Mesendoderm (in vitro differentiated cells): ENCODE measurements at places on chromosomes 11 and 22.

DNA sequence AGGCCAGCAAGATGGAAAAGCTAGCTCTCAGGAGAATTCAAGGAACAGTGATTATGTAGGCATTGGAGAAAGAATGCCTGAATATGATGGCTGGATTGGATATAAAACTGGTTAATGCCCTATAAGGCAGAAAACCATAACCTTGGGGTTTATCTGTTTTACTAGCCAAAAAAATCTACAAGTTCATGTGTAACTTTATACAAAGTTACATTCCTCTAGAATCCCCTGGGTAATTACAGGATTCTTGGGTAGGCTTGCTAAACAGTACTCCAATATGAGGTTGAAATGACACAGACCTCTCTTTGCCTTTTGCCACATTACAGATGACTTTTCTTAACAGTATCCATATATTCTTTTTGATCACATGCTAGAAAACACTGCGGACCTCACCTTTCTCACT lies 26.0 kb downstream of the TSPAN18 start:
- DNase-seq: no peak

- no peak for DNase-seq
Observed at GRCh38 chr22:31086703-31087330, 5.7 kb downstream of the SMTN start.

DNA sequence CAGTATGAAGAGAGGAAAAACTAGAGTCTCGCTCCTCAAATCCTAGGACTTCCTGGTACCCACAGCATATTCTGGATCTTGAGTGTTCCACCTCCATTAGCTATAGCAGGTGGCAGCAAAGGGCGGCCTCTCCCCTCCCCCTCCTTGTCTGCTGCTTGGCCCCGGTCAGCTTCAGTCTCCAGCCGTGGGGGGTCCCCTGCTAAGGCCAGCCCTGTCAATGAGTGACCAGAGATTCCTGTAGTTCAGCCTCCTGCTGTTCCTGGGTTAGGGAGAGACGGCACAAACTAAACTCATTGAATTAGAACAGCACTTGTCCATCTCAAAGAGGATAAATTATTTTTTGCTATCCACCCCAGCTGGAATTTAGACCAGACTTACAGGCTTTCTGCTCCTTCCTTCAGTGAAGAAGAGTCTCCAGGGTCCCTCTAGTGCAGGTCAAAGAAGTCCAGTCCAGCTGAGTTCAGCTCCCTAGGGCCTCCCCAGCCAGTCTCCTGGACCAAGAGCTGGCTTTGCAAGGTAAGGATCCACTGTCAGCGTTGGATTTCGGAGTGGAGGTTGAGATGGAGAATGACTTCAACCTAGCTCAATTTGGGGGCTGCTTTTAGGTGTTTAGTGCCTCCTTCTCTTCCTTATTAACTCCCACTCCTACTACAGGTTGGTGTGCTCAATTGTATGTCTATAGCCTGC lies 1.1 kb upstream of the PHLDB1 start:
- peak; percentile 15 for DNase-seq

GRCh38 chr11:67286621-67287333 lies 2.3 kb upstream of the ANKRD13D start:
- no peak for DNase-seq

DNA sequence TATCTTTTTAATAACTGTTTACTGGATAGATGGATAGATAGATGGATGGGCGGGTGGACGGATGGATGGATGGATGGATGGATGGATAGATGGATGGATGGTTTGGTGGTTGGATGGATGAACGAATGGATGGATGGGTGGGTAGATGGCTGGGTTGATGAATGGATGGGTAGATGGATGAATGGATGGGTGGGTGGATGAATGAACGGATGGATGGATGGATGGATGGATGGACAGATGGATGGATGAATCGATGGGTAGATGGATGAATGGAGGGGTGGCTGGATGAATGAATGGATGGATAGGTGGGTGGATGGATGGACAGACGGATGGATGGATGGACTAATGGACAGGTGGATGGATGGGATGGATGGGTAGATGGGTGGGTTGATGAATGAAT lies 13.8 kb upstream of the SLC22A12 start:
- no peak for DNase-seq

GRCh38 chr11:96647621-96648020 lies 257.8 kb downstream of the JRKL start:
- DNase-seq: peak; percentile 4

DNA sequence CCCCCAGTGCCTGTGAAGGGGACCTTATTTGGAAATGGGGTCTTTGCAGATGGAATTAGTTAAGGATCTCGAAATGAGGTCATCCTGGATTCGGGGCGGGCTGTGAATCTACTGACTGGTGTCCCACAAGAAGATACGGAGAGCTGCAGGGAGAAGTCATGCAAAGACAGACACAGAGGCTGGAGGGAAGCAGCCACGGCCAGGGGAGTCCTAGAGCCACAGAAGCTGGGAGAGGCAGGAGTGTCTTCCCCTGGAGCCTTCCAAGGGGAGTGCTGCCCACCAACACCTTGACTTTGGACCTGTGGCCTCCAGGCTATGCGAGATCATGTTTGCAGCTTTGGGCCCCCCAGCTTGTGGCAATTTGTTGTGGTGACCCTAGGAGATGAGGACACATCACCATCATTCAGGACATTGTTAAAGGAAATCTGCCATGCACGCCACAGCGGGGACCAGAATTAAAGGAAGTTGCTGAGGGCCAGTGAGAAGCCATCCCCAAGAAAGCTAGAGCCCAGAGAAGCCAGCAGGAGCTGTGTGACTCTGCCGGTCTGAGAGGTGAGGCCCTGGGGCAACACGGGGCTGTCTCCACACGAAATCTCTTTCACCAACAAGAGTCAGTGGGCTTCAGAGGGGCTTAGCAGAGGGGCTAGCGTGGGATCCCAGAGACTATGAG lies 434.7 kb downstream of the BRD1 start:
- DNase-seq: no peak

- no peak for DNase-seq
Observed at GRCh38 chr11:32343325-32344008, 91.9 kb downstream of the WT1 start.

GRCh38 chr22:25057013-25057881 lies 104.7 kb downstream of the KIAA1671 start:
- peak; percentile 74 for DNase-seq

- DNase-seq: no peak
Observed at GRCh38 chr11:73384531-73384871, 8.3 kb downstream of the RELT start.
